Activated CD4-positive, alpha-beta T cell treated with anti-CD3 and anti-CD28 coated beads for 24 hours (primary cell): ENCODE measurements at places on chromosomes 5 and 9.

- DNase-seq, result no peak
These were observed 5.6 kb downstream of the RAD23B start for GRCh38 chr9:107288701-107289100.

DNA sequence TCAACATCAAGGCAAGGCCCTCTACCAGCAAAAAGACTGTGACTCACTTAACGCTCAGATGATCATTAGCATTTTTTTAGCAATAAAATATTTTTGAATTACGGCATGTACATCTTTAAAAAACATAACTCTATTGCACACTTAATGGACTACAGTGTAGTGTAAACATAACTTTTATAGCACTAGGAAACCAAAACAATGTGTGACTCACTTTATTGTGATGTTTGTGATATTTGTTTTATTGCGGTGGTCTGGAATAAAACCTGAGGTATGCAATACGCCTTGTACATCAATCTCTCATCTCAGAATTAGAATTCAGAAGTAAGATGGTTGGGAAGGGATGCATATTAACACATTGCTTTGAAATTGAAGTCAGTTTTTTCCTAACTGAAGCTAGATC is 106.9 kb upstream of the PTCH1 start:
- DNase-seq, result no peak

GRCh38 chr5:172635038-172635437 is 6.0 kb upstream of the NEURL1B start:
- DNase-seq, result no peak

DNA sequence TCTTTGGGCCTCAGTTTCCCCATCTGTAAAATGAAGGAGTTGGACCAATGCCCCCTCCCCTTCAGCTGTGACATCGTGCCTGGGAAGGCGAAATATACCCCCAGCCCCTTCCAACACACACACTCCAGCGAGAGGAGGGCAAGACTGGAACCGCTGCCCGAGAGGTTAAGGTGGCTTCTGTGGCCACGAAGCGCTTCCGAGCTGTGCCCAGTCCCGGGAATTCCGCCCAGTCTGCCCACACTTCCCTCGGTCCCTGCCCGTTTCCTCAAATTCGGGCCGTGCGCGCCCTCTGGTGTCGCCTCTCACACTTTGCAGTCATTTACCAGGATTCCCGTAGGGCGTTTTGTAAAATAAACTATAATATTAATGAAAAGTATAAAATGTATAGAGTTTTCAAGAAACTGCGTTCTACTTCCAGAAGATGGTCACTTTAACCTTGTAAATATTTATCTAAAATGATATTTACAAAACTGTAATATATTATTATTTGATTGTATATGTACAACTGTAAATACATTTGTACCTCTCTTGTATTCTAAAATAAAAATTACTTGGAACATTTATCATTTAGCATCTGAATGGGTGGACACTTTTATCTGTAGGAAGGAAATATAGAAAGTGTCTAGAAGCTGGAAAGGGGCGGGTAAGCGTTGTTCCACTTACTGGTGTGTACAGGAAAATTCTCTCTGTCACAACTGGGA is 11.0 kb upstream of the EXOSC2 start:
- DNase-seq, result peak; percentile 50

DNA sequence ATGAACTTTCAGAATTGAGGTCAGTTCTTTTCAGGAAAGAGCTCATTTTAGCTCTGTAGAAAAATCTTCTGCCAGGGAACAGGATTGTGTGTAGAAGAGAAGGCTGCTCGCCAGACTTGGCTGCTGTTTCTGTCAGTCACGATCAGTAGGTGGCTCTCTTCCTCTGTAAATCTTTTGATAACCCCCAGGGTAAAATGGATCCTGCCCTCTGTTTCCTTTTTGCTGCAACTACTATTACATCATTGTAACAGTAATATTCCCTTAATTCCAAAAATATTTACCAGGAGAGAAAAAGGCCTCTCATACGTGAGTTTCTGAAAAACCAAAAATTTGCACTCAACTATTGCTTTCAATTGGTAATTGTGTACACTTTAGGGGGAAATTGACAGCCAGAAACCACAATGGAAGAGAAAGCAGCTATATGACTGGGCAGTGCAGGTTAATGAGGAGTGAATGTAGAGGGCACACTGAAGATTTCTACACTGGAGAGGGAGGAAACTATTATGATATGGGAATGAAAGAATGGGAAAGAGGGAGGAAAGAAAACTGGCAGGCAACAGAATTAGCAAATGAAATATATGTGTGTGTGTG is 12.3 kb downstream of the IFNA21 start:
- no peak for DNase-seq
